Skeletal muscle cell (primary cell): ENCODE measurements at places on chromosomes 3 and 15.
A peak's percentile ranks its signal among the peaks of the same experiment; 100 is the strongest.

GRCh38 chr15:98888820-98889479, 118.6 kb downstream of the PGPEP1L start:
- DNase-seq, result peak; percentile 41

DNA sequence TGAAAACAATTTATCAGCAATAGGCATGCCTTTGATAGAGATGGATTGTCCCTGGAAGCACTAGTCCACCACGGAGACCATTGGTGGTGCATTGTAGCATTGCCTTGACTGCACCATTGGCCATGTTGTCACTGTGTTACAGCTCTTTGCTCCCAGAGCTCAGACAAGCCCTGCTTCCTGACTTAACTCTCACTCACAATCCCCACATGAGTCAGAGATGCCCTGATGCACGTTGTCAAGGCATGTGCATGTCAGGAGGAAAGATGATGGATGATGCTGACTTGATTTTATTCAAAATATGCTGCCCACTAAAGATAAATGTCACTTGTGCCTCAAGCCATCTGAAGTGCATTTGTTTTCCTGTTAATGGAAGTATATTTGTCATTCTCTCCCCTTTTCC, 266.1 kb downstream of the ARRDC4 start:
- no peak for DNase-seq

GRCh38 chr3:194537732-194538247, 51.0 kb upstream of the ATP13A3 start:
- DNase-seq, result peak; percentile 50

- no peak for DNase-seq
Observed at GRCh38 chr15:29656636-29657475, 165.4 kb downstream of the TJP1 start.

- DNase-seq, result no peak
Observed at GRCh38 chr3:124540550-124541211, 189.6 kb upstream of the UMPS start.

GRCh38 chr3:13426591-13426990, 6.5 kb upstream of the NUP210 start:
- no peak for DNase-seq

- DNase-seq, result no peak
Observed at GRCh38 chr15:67176195-67176971, 78.1 kb downstream of the AAGAB start.

GRCh38 chr3:129123314-129124060, 1.9 kb upstream of the RAB43 start:
- DNase-seq, result no peak

GRCh38 chr15:93166675-93167074, 77.7 kb upstream of the RGMA start:
- DNase-seq, result no peak

DNA sequence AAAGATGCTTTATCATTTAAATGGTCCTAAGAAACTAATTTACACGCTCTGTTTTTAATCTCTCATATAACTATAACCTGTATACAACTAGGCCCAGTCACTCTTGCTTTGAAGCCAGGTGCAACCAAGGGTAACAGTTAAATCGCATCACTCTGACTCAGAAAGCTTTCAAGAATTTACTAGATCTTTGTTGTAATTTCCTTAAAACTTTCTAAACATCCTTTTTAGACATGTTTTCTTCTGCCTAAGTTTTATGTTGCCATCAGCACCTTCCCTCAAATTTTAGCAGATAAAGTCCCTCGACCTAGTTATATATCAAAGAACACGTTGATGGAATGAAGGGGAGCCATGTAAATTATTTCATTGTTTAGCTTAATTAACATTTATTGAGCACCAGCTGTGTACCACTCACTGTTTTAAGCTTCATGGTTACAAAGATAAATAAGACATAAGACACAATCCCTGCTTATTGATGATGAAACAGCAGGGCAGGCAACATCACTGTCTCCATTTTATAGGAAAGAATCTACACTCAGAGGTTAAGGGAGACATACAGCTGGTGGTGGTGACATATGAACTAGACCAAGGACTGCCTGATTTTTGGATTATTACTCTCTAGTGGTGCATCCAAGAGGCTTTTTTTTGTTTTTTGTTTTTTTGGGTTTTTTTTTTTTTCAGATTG, 101.0 kb downstream of the CD200R1L start:
- no peak for DNase-seq

DNA sequence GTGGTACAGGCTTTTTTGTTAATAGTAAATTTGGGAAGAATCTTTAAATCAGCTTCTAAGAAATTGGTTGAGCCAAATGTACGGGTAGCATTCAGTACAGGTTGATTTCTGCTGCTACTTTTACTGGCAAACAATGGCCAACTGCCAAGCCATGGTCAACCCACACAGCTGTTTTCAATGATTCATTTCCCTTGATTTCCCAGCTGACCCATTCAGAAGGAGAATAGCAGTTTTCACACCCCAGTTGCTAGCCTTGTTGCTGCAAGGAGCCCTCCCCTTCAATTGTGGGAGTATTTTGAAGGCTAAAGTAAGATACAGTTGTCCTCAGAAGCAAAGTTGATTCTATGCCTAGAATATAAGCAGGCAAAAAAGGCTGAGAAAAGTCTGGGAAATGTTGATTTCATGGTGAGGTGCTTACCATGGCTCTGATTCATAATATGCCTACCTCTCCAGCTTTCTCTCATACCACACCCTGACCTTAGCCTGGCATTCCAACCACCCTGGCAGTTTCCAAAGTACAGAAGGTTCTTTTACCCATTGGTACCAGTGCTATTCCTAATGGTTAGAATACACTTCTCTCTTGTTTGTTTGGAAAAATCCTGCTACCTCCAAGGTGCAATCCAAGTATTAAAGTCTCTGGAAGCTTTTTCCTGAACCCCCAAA, 320.3 kb upstream of the TGFBR2 start:
- DNase-seq, result peak; percentile 98

DNA sequence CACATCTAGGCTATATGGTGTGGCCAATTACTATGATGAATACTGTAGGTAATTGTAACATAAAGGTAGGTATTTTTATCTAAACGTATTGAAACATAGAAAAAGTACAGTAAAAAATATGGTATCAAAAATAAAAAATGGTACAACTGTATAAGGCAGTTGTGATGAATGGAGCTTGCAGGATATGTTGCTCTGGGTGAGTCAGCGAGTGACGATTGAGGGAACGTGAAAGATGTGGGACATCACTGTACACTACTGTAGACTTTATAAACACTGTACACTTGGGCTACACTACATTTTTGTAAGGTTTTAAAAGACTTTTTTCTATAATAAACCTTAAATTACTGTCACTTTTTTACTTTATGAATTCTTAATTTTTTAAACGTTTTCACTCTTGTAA, 10.3 kb downstream of the CTNNB1 start:
- no peak for DNase-seq

DNA sequence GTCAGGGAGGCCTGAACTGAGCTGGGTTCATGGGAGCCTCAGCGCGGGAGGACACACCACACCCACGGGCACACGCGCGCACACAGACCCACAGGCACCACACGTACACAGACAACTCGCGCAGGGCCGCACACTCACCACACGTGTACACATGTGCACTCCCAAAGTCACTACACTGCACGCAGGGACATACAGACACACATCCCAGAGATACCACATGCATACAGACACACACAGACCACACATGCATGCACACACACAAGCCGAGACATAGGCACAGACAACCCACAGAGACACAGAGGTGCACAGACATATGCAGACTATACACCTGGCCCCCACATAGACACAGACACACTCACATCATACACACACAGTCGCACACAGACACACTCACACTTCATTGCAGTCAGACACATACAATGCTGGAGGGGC, 1.1 kb upstream of the MGLL start:
- no peak for DNase-seq

DNA sequence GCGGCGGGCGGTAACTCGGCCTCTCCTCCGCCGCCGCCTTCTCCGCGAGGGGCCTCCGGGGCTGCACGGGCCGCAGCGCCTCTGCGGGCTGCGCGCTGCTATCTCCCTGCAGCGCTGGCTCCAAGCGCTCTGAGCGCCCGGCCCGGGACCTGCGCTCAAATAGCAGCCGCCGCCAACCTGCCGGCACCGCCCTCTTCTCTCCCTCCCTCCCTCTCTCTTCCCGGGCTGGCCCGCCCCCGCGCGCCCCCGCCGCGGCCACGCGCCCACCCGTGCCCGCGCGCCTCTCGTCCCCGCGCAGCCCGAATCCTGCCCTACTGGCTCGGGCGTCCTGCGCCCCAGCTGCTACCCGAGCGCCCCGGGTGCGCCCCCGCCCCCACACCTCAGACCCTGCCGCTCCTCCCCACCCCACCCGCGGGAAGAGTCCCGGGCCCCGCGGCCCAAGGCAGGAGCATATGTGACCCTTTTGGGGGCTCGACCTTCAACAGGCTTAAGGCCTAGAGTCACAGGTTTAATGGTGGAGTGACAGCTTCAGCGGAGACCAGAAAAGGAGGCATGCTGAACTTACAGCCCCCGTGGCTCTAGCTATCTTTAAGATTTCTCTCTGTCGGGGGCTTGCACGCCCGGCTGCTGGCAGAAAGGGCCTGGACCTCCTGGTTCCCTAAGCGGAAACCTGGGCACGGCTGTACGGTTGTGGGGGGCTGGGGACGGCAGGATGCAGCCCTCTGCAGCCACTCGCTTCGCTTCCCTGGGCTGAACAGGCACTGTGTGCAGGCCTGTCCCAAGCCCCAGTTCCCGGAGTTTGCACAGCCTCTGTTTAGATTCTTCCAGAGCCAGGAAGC, at the start of gene CACNA2D2:
CACNA2D2 (minus strand) TSS at position 131 of the 839 bp plus-strand sequence. CDS start 211 bp downstream, outside the sequence.
- no peak for DNase-seq

- no peak for DNase-seq
Observed at GRCh38 chr3:19254784-19255338, 106.6 kb downstream of the KCNH8 start.

DNA sequence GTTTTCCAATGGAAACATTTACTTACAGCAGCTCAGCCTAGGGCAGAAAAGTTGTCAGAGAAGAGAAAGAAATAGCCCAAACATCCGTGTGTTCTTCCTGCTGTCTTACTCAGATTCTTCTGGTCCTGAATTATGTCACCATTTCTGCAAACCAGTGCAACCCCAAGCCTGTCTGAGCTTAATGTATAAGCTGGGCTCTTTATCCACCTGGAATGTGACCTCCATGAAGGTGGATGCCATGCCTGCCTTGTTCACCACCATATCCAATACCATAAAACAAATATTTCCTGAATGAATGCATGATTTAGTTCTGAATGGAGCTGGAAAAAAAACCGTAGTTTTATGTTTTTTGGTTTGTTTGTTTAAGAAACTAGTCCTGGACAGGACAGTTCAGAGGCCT, 150.9 kb downstream of the RYR3 start:
- DNase-seq, result no peak

GRCh38 chr3:30871720-30872119, 22.7 kb downstream of the GADL1 start:
- no peak for DNase-seq

- no peak for DNase-seq
Observed at GRCh38 chr15:69861331-69862171, 236.2 kb downstream of the TLE3 start.

- DNase-seq, result no peak
Observed at GRCh38 chr15:63072809-63073277, 30.3 kb downstream of the TPM1 start.

GRCh38 chr3:60309539-60310268, 941.5 kb downstream of the FHIT start:
- no peak for DNase-seq

GRCh38 chr3:141401573-141402475, 33.5 kb downstream of the ZBTB38 start:
- DNase-seq, result no peak

DNA sequence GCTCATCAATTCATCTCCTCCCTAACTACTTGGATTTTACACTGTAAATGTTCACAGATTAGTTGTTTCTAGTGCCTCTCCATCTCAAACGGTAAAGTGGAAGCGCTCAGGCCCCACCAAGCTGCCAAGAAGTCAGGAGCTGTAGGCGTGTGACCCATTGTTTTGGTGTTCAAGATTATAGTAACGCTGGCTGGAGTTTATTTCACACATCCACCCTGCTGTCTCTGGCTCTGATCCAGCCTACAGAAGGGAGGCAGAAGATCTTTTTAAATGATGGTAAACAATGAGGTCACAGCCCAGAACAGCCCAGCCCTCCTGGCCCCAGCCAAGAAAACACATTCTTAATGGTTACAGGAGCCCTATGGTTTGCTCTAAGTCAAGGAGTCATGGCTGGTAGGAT, 25.7 kb upstream of the GALNT15 start:
- peak; percentile 91 for DNase-seq

DNA sequence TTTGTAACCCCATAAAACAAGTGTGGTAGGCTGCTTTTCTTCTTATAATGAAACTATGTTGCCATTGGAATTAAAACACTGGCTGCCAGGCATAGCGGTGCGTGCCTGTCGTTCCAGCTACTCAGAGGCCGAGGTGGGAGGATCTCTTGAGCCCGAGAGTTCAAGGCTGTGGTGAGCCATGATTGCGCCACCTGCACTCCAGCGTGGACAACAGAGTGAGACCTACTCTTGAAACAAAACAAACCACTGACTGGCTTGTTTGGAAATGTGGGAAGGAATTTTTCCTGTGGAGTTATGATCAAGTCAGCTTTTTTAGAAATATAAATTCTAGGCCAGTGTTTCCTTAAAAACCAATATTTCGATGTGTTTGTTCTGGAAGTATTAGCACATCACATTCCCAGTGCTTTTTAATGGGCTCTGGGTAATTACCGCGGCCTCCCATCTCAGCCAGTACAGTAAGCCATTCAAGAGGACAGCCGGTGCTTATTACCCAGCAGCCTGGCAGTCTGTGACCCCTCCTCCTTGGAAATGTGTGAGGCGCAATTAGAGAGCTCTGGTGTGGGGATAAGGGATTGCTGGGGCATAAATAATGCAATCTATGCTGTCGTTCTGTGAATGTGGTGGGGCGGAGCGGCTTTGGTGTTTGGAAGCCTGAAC, 58.3 kb upstream of the TRAK1 start:
- peak; percentile 92 for DNase-seq

- no peak for DNase-seq
Observed at GRCh38 chr3:191257286-191257685, 58.2 kb downstream of the OSTN start.

- no peak for DNase-seq
Observed at GRCh38 chr15:76160426-76161152, 100.8 kb downstream of the TMEM266 start.

DNA sequence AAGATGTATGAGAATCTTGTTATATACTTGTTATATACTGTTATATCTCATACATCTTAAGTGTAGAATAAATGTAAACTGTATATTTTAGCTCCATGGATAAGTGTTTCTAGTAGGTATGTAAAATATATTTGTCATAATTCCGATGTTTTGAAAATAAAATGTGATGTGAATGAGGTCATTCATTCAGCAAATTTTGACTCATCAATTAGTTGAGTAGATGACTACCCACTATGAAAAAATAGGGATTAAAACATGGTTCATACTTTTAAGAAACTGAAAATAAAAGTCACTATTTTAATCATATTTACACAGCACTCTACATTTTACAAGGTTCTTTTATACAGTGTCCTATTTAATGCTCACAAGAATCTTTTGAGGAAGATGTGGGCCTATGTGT, 28.4 kb upstream of the CNTN3 start:
- no peak for DNase-seq
